ENCODE measurements at places on chromosomes 13 and 19. TPM values are rescaled to one million over a fixed set of nuclear protein-coding genes. Genes with fewer than 3 reads are reported as not detected.

CLDND2 gene
- 4.4 TPM for total RNA-seq

KLHL1 gene
- total RNA-seq = not detected

LINGO3 gene
- not detected for total RNA-seq

PLIN4 gene
- 2,078 TPM for total RNA-seq

PRTN3 gene
- total RNA-seq = 0.32 TPM

GIPR gene
- 7.1 TPM for total RNA-seq

GJB6 gene
- not detected for total RNA-seq

SIGLEC14 gene
- total RNA-seq = 12.5 TPM

TMEM59L gene
- total RNA-seq = 2.0 TPM

ZNF418 gene
- total RNA-seq = 5.2 TPM

DCLK1 gene
- 24.3 TPM for total RNA-seq

OR1I1 gene
- total RNA-seq = not detected

HIF3A gene
- 27.4 TPM for total RNA-seq

DIAPH3 gene
- total RNA-seq = 0.26 TPM

CEBPA gene
- total RNA-seq = 263 TPM

KLK2 gene
- not detected for total RNA-seq

CPAMD8 gene
- 8.4 TPM for total RNA-seq

ZNF541 gene
- total RNA-seq = 0.87 TPM

CEACAM8 gene
- 0.13 TPM for total RNA-seq

NFIC gene
- 207 TPM for total RNA-seq

PALM3 gene
- total RNA-seq = not detected

FLT1 gene
- 65.9 TPM for total RNA-seq

ZNF564 gene
- 7.9 TPM for total RNA-seq

ZNF681 gene
- 0.96 TPM for total RNA-seq

ALDH16A1 gene
- total RNA-seq = 32.1 TPM

SOHLH2 gene
- not detected for total RNA-seq

C5AR1 gene
- 135 TPM for total RNA-seq

GPC6 gene
- total RNA-seq = 23.1 TPM

BEST2 gene
- total RNA-seq = not detected
